ENCODE measurements at places on chromosomes 5 and 9. TPM values are rescaled to one million over a fixed set of nuclear protein-coding genes. Genes with fewer than 3 reads are reported as not detected.

MELK gene
- total RNA-seq = 33.8 TPM

HMGCR gene
- 24.6 TPM for total RNA-seq

- no peak for DNase-seq
Observed at GRCh38 chr5:102651466-102651865, 103.6 kb upstream of the PAM start.

DNA sequence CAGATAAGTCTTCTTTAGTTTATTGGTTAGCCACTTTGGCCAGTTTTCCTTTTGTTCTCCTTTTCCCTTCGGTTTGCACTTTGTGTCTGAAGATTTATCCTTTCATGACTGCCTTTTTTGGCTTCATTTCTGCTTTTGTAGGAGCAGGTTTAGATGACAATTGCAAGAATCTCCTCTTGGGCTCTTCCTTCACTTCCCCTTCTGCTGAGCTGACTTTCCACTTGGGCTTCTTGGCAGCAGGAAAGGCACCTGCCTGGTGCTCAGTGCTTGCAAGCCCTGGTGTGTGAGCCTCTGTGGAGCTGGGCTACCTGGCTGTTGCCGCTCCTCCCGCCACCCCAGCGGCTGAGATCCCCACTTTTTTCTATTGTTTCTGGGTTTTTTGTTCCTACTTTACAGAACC is 7.3 kb downstream of the CCDC112 start:
- no peak for DNase-seq

- DNase-seq = no peak
Observed at GRCh38 chr5:126003309-126003708, 419.9 kb upstream of the GRAMD2B start.

DNA sequence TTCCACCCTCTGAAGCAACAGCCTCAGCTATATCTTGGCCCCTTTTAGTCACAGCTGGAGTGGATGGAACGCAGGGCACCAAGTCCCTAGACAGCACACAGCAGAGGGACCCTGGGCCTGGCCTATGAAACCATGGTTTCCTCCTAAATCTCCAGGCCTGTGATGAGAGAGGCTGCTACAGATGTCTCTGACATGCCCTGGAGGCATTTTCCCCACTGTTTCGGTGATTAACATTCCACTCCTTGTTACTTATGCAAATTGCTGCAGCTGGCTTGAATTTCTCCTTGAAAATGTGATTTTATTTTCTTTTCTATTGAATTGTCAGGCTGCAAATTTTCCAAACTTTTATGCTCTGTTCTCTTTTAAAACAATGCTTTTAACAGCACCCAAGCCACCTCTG is 384.8 kb downstream of the PRR16 start:
- no peak for DNase-seq

DNA sequence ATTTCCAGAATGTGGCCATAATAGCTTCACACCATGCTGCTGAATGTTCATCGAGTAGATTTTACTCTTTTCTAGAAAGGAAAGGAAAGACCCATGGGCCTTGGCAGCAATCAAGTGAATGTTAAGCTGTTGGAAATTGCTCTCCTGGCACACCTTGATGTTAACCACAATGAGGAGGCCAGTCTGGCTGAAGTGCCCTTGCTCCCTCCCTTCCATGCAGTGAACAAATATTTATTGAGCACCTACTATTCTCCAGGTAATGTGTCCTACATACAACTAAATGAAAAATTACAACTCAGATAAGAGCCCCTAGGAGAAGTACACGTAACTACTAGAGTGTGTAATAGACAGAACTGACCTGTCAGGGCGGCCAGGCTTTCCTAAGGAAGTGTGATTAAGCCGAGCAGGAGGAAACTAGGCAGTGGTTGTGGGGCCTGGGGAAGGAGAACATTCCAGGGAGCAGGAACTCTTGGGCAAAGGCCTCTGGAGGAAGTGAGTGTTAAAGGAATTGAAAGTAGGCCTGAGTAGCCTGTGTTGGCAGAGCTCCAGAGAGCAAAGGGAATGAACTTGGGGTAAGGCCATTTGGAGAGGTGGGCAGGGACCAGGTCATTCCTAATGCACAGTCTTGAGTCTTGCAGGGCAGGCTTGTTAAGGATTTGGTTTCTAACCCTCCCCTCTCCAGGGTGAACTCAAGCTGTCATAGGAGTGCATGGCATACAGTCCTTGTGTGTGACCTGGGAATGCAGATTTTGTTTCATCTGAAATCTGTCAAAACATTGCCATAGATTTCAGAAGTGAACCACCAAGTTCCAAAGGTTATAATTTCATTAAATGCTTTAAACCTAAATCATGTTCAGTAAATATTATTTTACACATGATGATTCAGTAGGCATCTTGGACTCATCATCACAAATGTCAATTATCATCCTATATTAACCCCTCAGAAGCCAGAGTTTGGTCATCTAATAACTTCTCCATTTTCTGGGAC is 9.0 kb upstream of the ZSWIM6 start:
- no peak for DNase-seq

DNA sequence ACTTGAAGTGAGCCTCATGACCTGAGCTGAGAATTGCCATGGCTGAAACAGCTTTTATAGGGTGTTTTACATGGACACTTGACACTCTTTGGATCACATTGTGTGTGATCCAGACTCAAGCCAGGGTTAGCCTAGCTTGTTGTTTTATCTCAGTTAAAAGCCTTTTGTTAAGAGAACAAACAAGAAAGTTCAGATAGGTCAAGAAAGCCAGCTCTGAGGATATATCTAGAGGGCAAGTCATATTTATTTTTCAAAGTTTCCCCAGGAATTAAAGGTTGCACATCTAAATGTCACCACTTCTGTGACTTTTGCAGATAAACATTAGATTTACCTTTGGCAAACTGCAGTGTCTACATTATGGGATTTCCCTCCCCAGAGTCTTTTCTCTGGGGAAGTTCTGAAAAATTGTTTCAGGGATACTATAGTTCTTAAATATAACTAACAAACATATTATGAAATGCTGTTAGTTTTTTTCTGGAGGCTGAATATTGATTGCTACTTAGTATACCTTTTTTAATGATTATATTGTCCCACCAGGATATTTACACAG is 134.5 kb downstream of the C9orf152 start:
- DNase-seq = no peak

GRCh38 chr9:76087976-76088375 is 197.5 kb downstream of the PCSK5 start:
- DNase-seq = no peak

DNA sequence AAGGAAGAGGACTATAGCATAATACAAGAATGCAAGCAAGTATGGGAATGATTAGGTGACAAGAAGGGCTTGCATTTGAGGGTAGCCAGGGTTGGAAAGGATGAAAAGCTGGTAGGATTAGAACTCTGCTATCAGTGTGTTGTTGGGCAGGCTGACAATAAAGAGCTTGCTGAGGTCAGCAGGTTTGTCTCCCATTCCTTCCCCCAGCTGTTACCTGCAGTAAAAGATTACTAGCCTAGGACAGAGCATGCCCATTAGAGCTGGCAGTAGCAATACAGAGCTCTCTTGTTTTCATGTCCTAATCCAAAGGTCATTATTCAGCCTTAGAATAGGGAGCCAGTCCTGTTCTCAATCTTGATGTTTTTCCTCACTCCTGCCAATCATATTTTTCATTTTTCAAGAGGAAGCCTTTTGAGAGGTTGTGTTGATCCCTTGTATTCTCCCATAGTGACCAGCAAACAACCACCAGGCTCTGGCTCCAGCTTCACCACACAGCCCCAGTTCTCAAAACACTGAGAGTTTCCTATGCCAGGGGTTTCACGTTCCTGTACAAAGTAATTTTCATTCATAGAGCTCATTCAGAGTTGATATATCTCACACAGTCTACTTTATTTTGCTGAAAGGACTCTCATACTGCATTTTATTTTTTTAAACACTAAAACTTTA is 71.7 kb downstream of the OR2K2 start:
- DNase-seq = no peak

DNA sequence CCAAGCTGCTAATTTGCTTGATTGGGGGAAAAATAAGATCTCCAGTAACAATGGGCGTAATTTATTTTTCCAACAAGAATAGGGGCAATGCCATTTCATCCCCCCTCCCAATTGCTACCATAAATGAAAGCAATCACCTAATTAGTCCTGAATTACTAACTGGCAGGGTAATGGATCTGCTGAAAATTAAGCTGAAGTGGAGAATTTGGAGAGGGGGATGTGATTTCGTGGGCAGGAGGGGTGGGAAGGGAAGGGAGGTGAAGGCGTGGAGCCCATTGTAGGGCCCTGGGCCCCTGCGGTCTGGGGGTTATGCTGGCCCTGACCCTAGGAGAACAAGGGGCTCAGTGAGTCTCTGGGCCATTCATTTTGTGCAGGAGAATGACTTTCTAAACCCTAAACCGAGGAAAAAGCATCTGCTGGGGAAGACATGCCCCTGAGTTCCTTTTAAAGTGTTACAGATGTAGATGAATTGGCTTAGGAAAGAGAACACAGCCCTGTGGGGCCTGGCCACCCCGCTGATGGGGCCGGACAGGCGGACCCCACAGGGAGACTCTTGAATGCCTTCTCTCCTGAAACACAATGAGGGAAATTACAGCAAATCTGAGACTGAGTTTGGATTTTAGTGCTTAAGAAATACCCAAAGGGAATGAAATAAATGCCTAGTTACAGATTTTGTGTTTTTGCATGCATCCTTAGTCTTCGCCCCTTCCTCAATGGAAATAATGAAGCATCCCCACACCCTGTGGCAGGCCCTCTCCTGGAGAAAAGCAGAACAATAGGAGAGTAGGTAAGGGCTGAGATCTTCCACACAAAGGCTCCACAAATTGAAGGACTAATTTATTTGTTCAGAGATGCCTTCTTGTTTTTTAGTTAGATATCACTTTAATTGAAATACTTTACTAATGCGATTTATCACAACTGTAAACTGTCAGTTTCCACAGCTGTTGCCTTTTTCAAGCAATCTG is 143.2 kb downstream of the PSAT1 start:
- DNase-seq = no peak

All from HFFc6 (cell line).